Astrocyte of the spinal cord (primary cell): ENCODE measurements at places on chromosomes 7 and 10.
A peak's percentile ranks its signal among the peaks of the same experiment; 100 is the strongest.

GRCh38 chr10:13944823-13945222 is 358.1 kb downstream of the PRPF18 start:
- DNase-seq, result no peak

DNA sequence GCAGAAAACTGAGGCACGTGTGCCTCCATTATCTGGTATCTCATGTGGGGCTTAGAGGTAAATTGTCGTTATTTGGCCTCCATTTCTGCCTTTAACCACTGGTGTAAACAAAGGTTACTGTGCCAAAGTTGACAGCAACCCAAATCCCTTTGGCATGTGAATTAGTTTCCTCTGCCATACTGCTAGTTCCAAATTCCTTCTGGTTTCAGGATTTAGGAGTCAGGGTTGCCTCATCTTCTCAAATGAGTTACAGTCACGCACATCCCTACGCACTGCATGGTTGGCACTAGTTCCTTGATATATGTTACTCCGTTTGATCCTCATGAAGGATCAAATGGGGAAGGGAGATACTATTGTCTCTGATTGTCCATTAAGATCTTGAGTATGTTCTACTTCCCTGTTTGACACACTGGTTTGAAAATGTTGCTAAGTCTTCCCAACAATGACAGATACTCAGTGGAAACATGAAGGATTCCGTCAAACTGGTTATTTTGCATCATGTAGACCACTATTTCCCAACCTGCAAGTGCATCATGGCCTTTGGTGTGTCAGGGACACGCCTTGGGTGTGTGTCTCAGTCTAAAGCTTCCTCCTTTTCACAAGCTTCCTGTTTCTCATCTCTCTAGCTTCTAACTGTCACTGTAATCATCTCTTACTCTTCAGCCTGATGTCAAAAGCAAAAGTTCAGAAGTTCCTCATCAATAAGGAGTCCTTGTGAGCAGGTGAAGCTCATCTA is at the start of gene LIPN:
Gene LIPN, plus strand, starts transcription at position 655 of the 736 bp plus-strand sequence. CDS start 1,386 bp downstream, outside the sequence.
- no peak for DNase-seq

DNA sequence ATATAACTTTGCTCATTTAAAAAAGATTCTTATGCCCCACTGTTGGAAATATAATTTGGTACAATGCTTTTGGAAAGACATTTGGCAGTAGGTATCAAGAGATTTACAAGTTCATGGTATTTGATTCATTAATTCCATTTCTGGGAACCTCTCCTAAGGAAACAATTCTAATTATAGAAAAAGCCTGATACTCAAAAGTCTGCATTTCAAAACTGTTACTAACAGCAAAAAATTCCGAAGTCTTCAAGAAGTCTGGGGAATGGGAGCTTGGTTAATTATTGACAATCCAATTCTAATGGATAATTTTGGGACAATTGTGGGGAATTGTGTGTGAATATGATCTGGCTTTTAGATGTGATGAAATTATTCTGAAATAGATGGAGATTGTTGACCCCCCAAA is 59.6 kb downstream of the HDAC9 start:
- peak; percentile 52 for DNase-seq

- DNase-seq, result no peak
Observed at GRCh38 chr10:113241599-113242360, 291.7 kb downstream of the TCF7L2 start.
